ENCODE measurements at places on chromosomes 3 and 15.

- DNase-seq: no peak
These were observed 67.3 kb downstream of the MEGF11 start for GRCh38 chr15:66186049-66186825.

DNA sequence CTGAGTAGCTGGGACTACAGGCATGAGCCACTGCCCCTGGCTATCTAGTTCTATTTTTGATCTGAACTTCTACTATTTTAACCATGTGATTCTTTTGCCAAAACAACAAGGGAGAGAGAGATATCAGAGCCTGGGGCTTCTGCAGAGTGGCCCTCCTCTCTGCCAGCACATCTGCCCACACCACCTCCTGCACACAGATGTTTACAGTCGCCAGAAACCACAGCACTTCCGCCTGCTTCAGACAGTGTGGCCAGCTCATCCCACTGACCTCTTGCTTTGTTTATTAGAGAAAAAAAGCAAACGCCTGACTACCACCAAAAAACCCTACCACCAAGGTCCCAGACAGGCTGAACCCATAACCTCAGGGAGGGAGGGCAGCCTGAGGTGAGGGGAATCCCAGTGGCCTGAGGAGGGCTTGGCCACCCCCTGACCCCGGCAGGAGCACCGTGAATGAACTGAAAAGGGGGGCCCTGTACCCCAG, 85.9 kb upstream of the ABHD2 start:
- no peak for DNase-seq

GRCh38 chr15:68623301-68623892, 44.6 kb downstream of the CORO2B start:
- DNase-seq: no peak

DNA sequence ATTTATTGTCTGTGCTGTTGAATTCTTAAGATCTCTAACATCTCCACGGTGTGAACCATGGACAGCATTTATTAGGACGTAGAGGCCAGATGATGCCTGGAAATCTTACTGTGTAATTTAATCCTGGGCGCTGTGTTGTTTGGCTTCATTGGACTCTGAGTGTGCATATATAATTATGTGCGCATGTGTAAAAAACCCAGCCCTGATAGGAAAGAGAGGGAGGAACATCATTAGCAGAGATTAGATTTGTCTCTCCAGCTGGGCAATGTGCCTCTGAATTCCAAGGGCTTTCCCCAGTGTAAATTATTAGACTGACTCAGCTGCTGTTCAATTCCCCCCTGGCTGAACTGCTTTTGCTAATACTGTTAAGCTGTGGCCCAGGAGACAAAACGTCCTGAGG, 39.6 kb downstream of the MAP3K13 start:
- no peak for DNase-seq

DNA sequence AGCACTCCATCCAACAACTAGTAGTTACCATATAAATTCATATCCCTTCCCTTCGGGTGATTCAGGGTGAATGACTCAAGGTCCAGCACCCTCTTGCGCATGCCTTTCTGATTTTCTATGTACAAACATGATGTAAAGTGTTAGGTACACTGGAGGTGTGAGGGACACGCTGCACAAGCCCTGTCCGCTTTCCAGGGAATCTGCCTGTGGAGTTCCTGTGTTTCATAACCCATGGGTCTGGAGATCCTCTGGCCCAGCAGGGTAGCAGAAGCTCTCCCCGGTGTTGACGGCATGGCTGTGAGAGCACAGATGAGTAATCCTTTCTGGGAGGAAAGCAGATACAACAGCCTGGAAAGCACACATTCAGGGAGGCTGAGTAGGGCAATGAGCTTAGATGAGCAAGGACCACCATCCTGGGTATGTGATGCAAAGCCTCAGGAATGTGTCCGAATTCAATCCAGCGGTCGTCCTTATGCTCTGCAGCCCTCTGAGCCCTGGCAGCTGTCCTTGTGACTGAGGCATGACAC, 142.9 kb upstream of the TP63 start:
- DNase-seq: no peak

- no peak for DNase-seq
These were observed 148.0 kb upstream of the TPM1 start for GRCh38 chr15:62894322-62895085.

DNA sequence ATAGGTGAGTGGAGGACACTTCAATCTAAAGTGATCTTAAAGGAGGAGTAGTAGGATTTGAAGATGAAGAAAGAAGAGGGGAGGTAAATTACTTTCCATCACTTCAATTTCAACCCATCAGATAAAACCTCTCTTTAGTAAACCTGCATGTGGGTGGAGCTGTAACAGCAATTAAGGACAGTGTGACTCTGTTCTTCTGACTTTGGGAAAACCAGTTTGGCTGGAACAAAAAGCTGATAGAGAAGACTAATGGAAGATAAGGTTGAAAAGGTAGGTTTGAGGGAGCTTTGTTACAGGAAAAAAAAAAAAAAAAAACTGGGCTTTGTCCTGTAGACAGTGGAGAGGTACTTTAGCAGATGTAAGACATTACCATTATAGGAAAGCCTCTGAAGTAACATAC, 4.5 kb upstream of the GSK3B start:
- DNase-seq: no peak

DNA sequence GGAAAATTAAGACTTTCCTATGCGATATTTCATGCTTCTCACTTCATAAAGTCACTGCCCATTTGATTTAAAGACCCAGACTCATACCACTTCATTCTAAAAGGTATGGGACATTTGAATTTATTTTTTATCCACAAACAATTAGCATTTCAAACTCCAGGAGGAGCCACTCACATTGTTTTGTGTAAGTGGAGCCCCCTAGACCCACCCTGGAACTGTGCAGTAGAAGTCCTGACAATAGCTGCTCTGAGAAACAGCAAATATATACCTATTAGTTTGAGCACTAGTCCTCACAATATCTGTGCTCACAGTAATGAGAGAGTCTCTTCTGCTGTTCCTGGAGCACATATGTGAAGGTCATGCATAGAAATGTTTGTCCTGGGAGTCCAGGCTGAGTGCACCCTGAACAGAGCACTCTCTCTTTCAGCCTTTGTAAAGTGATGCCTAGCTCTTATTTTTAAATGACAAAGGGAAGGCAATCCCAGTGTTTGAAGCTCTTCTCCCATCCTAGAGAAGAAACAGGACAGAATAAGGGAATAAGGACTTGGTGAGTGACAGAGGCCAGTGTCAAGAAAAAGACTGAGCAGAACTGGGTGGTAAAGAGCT, 127.5 kb upstream of the STRIT1 start:
- DNase-seq: no peak

Measured in hematopoietic multipotent progenitor cell treated with erythropoietin and hydrocortisone succinate and interleukin-3 and kit ligand, for 17 days (in vitro differentiated cells).